ENCODE measurements at places on chromosomes 4 and X.

DNA sequence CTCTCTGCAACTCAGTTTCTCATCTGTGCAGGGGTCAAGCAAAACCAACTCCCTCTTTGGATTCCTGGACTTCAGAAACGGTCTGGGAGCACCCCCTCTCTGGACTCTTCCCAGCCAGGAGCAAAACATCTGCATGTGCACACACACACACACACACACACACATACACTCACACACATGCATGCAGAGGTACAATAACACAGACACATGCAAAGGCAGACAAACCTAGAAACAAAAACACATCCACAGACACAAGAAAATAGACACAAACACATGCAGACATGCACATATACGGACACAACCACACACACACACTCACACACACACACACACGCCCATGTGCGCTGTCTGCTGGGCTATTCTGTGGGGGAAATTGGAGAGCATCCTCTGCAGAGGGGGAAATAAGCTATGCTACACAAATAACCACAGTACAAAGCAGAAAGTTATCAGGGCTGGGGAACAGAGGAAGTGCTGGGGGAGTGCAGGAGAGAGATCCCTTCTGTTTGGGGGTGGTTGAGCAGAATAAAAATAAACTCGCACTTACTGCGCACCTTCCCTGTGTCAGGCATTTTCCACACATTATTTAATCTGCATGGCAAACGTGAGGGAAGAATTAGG is 19.9 kb downstream of the IQSEC2 start:
- no peak for DNase-seq

GRCh38 chr4:100657187-100657586 is 139.4 kb upstream of the EMCN start:
- DNase-seq = no peak

DNA sequence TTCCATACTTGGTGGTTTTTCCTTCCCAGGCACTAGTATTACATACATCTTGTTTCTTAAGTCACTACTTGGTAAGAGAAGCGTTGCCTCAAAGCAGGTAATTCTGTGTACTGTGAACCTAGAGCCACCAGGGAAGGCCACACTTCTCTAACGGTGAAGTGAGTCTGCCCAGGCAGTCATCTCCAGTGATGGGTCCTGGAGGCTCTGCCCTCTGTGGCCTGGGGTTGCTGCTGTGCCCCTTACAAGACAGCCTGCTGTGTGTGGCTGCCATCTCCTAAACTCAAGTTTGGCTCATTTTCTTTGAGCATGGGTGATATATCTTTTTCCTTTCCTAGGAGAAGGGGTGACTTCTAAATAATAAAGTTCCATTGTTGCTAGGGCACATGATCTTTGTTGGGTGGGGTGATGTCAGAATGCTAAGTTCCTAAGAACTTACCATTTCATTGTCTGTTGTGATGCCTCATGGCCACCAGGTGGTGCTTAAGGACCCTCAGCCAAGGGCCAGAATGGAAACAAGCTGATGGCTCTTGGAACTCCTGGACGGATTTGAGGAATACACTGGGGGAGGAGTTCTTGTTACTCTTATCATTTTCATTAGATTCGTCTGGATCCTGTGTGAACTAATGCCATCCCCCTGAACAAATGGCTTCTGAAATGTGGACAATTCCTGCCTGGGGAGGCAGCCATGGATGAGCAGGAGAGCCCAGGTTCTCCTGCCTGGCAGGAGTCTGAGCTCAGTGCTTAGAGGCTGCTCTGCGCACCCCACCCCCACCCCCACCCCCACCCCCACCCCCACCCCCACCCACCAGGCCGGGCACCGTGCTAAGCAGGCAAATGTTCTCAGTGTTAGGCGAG is 41.1 kb upstream of the WDR1 start:
- DNase-seq = peak; percentile 56

DNA sequence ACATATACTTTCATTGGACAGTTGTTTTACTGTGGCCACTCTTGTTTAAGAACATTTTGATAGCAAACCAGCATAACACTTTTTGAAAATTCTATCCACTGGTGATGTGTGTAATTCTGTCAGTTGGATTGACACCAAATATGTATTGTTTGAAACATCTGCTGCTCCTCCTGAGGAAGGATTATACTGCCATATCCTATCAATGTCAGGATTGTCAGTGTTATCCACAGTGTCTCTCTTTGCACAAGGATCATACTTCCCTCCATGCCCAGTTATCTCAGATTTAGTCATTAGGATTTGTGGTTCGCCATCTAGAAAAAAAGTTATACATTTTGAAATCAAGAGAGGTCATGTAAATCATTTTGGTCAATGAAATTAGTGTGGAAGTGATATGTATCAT is 1859.6 kb downstream of the C4orf33 start:
- DNase-seq = no peak

DNA sequence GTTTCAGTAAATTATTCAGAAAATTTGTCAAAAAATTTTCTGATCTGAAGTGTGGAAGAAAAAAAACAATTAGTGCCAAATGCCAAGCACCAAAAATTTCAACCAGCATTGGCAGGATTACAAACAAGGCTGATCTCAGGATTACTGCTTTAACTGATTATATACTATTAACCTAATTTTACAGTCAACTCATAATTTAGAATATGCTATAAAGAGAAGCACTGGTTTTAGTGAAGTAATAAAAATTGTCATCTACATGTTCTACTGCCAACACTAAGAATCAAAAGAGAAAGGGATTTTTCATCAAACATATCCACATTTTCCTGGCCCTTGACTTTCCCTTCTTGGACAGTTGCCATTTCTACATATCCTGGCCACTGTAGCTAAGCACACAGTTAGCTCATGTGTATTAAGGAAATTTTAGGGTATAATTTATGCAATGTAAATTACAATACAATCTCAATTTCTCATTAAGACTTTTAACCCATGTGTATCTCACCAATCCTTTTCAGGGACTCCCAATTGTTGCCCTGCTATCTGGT is 33.8 kb downstream of the THOC2 start:
- DNase-seq = no peak

GRCh38 chrX:103913356-103914020 is 48.9 kb upstream of the TMSB15B start:
- DNase-seq = no peak

- DNase-seq = no peak
Measured at GRCh38 chr4:173866322-173867026, 336.4 kb upstream of the HAND2 start.

GRCh38 chr4:53601251-53601764 is 10.0 kb upstream of the LNX1 start:
- no peak for DNase-seq

- DNase-seq = no peak
Measured at GRCh38 chr4:162700358-162700757, 466.3 kb downstream of the NAF1 start.

- no peak for DNase-seq
Measured at GRCh38 chrX:2643880-2644279, 47.2 kb upstream of the CD99 start.

- DNase-seq = no peak
Measured at GRCh38 chrX:30657196-30658161, 4.3 kb downstream of the GK start.

DNA sequence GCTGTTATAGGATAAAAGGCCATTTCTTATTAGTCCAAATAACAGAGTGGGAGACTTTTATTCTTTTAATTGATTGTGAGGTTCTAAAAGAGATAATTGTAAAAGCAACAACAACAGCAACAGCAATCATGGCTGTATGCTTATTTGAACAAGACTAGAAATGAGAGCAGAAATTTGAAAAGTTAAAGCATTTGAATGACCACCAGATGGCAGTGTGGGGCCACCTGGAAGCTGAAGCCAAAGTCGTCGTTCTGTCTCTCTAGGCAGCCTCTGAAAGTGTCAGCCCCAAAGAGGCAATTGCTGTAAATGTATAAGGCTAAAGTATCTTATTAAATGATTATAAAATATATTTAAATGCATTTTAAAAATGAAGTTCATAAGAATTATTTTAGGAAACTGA is 42.2 kb downstream of the SH2D1A start:
- no peak for DNase-seq

DNA sequence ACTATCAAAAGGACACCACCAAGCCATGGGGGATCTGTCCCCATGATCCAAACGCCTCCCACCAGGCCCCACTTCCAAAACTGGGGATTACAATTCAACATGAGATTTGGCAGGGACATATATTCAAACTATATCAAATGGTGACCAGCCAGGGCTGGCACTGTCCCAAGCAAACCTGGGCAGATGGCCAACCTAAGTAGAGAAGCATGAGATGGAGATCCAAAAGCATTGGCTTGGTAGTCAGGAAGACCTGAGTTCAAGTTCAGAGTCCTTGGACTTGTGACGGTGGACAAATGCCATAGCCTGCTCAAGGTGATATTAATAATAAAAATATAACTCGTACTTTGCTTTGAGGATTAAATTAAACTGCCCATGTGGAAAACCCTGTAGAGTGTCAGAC is 79.2 kb upstream of the HS3ST1 start:
- no peak for DNase-seq

GRCh38 chrX:38165023-38165422 is 55.6 kb downstream of the SRPX start:
- DNase-seq = no peak

DNA sequence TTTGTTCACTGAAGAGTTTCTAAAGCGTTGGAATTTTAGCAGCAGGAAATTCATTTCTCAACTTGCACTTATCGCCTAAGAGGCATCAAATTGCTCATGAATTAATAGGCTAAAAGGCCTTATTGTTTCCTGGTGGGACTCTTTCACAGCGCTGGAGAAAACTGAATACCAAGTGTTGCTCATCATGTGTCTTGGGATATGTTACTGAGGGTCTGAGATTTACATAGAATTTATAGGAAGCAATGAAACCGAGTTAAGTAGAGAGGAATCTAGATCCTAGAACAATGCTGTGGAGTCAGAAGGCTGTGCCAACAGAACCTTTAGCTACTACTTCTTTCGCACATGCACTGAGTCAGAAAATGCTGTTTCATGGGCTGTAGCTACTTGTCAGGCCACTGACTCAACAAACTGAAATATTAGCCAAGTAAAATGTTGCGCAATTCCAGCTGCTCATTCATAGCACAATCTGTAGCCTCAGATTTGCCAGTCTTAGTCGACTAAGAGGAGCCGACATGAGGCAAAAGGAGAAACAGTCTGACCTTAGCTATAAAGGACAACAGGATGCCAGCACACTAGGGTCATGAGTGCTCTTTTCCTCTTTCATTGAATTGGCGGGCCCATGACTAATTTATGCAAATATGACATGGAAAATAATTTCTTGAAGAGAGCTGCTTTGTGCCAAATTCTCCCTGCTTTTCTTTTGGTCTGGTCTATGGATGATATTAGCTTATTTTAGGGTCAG is 35.9 kb upstream of the CXCL8 start:
- peak; percentile 85 for DNase-seq

DNA sequence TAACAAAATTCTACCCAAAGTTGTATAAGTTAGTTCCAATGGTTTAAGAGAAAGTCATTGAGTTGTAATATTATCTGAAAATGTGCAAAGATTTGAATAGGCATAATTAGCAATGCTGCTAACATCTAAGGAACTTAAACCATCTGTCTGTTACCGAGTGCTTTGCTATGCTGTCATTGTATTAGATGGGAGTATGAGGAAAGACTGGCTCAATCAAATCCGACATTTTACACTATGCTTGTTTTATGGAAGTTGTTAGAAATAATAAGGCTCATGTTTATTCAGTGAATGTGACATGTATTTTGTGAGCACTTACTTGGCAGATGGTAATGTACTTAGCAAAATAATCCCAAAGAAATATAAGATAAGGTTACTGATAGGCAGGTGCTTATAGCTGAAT is 1715.1 kb downstream of the PCDH7 start:
- DNase-seq = no peak

DNA sequence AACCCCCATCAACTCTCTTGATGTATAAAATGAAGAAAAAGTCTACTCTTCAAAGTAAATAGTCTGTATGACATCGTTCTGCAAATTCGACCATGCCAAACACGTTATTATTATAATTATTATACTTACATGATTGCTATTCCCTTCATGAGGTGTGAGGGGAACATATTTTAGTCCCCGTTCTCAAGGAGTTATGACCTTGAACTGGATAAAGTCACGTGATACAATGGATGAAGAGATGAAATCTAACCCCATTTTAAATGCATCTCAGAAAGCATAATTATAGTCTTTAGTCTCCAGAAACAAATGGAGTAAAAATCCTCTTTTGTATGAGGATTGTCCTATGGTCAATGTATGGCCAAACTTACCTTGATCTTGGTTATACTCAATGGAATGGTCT is 250.3 kb downstream of the HS3ST1 start:
- no peak for DNase-seq

- no peak for DNase-seq
Measured at GRCh38 chrX:67601771-67602170, 58.0 kb downstream of the AR start.

DNA sequence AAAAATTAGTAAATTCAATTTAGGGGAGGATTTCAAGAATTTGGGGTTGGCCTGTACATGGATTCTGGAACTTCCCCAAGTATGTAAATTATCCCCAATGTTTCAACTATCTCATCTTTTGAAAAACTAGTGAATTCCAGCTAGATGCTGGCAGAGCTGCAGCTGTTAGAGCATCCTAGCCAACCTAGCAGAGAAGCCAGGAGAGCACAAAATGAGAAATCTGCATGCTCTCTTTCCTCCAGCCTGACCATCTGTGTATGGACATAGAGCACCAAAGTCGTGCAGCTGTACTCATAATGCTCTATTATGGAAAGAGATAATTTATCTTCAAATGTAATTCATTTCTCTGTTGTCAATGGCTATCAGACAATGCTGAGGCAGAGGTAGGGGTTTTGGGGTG is 1217.7 kb downstream of the PCDH19 start:
- no peak for DNase-seq

GRCh38 chr4:8409264-8410065 is 31.1 kb downstream of the ACOX3 start:
- peak; percentile 19 for DNase-seq

GRCh38 chrX:38805432-38806389 is 4.5 kb downstream of the MID1IP1 start:
- DNase-seq = peak; percentile 27

GRCh38 chrX:113804291-113804690 is 779.6 kb upstream of the HTR2C start:
- DNase-seq = no peak
